Hepatocyte (in vitro differentiated cells): ENCODE measurements at places on chromosomes 4 and X. TPM values are rescaled to one million over a fixed set of nuclear protein-coding genes. Genes with fewer than 3 reads are reported as not detected.

Gene NKX3-2
- total RNA-seq: 0.32 and 0.93 TPM in 2 replicates

Gene COL4A6
- total RNA-seq: 9.6 and 12.9 TPM in 2 replicates

Gene SLC6A8
- total RNA-seq: 19.5 and 28.4 TPM in 2 replicates

Gene HDX
- total RNA-seq: 4.4 and 9.4 TPM in 2 replicates

Gene STOX2
- 7.5 and 7.9 TPM in 2 replicates for total RNA-seq

GRCh38 chrX:54633641-54634040 lies 103.6 kb downstream of the GNL3L start:
- DNase-seq: no peak

- no peak for DNase-seq
Measured at GRCh38 chr4:76339364-76339763, 32.8 kb downstream of the STBD1 start.

DNA sequence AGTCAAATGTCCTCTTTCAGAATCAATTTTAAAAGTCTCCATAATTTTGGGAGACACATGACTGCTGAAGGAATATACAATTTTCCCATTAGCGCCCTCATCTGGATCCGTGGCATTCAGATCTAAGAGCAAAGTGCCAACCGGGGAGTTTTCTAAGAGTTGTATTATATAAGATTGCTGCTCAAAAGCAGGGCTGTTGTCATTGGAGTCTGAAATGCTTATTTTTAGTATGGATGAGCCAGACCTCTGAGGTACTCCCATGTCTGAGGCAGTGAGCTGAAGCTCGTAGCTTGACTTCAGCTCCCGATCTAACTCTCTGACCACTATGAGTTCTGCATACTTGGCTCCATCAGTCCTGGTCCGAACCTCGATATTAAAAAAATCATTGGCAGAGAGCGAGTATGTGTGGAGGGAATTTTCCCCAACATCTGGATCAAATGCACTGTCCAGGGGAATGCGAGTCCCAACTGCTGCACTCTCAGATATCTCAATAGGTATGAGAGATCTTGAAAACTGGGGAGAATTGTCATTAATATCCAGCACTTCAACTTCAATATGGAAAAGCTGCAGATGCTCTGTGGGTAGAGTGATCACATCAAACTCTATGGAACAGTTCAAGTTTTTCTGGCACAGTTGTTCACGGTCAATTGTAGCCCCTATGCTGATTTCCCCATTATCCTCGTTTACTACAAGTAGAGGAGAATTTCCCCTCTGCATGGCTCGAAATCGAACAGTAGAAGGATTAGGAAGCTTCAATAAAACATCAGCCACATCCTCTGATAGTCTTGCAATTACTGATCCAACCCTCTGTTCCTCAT lies 917 bp downstream of the PCDH18 start:
- peak; percentile 57 for DNase-seq

DNA sequence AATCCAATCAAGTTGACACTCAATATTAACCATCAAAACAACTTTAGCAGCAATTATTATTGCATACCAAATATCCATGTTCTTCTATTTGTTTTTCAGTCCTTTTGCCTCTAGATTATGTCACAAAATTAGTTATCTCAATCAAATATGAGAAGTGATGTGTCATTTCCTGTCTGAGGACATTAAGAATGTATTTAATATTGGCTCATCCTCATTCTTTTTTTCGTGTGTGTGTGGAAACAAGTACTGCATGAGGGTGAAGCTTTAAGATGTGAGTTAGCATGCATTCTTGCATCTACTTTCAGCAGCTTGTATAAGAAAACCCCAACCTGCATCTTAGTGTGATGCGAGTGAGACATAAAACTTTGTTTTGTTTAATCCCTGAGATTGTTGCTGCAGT lies 301.4 kb downstream of the GRIA2 start:
- no peak for DNase-seq

DNA sequence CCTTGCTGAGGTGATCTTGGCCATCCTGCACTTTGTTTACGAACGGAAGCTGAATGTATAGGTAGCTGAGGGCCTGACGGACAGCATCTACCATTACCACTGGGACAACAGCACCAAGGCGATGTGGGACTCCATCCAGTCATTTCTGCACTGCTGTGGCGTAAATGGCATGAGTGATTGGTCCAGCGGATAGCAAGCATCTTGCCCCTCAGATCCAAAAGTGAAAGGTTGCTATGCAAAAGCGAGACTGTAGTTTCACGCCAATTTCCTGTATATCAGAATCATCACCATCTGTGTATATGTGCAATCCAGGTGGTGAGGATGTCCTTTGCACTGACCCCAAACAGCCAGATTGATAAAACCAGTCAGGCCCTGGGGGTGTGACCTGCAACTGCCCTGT lies 4.2 kb upstream of the PYURF start:
- no peak for DNase-seq

DNA sequence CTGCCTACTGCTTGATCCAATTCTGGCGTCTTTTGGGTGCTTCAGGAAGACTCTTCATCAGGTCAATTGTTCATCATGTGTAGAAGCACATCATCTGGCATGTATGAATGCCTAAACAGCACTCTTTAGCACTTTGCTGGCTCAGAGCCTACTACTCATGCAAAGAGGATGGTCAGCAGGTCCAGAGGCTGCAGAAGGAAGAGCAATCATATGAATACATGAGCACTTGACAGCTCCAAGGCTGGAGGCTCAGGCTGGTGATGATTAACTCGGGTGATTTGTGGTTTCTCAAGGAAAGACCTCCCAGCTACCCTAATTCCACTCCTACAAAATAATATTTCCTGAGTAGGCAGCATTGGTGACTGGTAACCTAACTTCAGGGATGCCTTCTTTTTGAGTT lies 103.8 kb upstream of the CXCL13 start:
- no peak for DNase-seq

DNA sequence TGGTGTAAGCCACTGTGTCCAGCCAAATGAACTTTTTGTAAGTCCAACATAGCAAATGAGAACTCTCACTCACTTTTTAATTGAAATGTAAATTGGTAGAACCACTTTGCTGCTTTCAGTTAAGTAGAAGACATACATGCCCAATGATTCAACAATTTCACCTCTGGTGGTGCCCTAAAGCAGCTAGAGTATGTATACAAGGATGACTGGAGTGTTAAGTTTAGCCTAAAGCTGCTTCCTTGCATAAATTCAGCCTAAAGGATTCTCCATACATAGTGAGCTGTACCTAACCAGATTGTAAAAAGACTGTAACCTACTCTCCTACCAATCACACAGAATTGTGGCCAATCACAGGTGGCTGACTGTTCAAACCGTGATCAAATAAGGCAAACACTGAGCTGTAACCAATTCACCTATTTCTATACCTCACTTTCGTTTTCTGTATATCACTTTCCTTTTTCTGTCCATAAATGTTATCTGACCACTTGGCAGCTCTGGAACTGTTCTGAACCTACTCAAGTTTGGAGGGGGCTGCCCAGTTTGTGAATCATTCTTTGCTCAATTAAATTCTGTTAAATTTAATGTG lies 39.9 kb downstream of the PDS5A start:
- DNase-seq: no peak

DNA sequence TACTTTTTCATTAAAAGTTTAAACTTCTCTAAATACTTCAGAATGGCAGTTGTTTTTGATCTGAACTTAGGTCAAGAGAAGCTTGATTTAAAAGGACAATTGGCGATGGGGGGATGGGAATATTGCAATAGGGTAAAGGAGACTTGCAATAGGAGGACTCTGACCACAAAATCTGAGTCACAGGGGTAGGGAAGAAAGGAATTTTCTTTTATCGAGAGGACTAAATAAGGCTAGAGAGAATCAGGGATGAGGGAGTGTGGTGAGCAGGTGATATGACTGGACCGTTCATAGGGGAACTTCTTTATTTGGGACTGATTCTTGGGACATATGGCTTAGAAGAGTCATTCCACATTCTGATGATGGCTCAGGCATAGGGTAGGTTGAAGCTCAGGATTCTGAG lies 1260.2 kb downstream of the ADGRL3 start:
- no peak for DNase-seq

GRCh38 chr4:89303177-89303576 lies 4.4 kb downstream of the GPRIN3 start:
- DNase-seq: no peak

DNA sequence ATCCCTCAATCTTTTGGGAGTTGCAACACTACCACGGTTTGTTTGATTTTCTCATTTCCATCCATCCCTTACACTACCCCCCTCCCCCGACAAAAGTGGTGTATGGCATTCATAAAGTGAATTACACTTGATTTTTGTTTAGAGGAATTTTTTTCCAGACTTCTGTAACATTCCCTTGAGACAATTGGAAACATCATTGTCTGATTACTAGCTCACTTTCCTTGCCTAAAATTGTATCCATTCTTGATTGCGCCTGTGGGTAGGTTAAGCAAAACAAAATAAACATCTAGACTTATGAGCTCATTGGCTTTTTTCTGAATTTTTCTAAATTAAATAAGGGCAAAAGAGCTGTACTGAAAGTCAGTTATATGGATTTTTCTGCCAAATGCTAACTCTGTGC lies 3.5 kb downstream of the GPC3 start:
- DNase-seq: no peak
